ENCODE measurements at places on chromosomes 5 and 9. TPM values are rescaled to one million over a fixed set of nuclear protein-coding genes. Genes with fewer than 3 reads are reported as not detected.

DNA sequence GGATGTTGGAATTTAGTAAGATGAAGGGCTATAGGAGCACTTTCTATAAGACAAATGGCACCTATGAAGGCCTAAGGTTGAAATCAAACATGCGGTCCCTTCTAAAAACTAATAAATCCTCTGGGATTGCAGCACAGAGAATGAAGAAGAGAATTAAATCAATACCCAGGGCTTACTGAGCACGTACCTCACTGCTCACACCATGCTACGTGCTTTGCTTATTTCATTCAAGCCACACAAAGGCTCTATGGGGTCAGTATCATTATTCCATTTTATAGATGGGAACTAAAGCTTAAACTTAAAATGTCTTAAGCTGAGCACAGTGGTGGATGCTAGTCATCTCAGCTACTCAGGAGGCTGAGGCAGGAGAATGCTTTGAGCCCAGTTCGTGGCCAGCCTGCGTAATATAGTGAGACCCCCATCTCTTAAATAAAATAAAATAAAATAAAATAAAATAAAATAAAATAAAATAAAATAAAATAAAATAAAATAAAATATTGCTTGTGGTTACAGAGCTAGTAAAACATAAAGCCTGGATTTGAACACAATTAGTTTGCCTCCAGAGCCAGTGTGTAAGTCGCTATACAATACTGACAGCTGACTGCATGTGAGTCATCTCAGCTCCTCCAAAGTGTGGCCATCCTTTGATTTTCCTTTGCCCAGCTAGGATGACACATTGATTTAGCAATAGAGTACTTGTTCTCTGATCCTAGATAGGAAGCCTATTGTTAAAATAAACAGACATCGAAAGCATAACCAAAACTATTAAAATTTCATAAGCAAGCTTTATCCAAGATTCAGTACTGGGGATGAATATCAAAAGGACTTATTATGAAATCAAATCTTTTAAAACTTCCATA, 20.9 kb upstream of the DPYSL3 start:
- no peak for DNase-seq

DNA sequence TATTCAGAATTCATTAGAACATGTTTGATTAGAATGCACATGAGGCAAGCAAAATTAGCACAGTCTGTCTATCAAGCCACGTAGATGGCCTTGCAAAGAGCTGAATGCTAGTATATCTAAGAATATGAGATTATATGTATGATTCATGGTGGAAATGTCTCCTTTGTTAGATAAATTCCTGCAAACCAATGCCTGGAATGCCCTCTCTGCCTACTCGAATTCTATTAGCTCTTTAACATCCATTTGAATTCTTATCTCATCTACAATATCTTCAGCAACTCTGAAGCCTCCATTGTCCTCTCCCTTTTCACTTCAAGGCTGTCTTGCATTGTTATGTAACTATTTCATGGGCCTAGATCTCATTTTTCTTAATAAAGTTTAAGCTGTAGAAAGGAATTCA, 205.5 kb downstream of the TMC1 start:
- DNase-seq = no peak

DNA sequence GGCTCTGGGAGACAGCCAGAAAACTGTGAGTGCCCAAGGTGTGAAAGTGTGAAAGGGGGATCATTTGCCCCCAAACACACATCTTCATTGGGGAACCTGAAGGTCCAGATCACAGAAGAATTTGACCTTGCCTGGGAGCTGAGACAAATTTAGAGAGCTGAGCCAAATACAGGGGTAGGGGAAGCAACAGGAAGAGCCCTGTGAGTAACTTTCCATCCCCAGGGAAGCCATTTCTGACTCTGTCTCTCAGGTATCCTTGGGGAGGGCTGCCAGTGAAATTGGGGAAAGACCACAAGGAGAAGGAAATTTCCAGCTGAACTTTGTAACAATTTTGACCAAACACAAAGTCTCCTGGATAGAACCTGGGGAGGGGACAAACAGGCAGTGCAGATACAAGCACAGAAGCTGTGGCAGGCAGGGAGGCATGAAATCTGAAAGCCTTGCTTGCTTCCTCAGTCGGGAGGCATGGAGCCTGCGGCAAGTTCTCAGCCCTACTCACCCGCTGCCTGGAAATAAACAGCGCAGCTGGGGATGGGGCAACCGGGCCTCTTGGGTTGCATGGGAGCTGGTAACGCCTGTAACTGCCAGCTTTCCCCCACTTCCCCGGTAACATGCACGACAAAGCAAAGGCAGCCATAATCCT, 31.5 kb upstream of the ZCCHC9 start:
- DNase-seq = no peak

GRCh38 chr5:9927106-9927505, 297.0 kb upstream of the TAS2R1 start:
- DNase-seq = no peak

- DNase-seq = no peak
These were observed 65.1 kb downstream of the WWC1 start for GRCh38 chr5:168356592-168356991.

DNA sequence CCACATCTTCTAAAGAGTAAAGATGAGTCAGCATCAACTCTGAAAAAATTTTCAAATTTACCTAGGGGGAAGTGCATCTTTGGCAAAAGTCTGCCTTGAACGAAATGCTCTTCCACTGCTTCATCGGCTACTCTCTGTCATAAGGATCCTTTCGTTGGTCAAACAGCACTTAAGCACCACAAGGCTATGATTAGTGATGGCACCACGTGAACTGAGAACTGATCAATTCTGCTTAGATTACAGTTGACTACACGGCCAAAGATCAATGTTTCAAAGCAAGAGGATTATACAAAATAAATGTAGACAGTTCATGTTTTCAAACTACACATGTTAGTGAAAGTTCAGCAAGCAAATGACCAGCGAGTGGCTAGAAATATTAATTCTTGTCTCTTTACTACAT, 9.4 kb downstream of the JAKMIP2 start:
- no peak for DNase-seq

DNA sequence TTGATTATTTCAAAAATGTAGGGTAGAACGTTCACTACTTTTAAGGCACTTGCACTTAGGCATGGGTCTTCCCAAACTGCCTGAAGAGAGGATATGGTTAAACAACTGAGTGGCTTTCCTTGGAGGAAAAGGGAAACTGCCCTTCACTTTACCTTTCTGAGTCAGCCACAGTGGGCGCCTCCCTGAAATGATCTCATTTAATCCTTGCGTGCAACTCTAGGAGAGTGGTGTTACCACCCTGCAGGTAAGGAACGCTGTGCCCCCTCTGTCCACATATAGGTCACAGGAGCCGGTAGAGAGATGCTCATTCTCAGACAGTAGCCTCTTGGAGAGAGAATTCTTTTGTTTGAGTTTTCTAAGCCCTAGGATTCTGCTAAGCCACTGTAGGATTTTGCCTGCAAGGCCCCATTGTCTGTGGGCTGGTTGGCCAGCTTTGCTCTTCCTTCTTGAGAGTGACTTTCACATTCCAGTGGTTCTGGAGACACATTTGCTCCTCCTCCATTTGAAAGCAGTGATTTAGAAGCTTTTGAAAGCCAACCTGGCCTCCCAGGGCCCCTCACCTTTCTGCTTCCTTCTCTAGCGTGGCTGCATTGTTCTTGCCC, 110.3 kb upstream of the CTSL start:
- no peak for DNase-seq

Gene ARL10
- total RNA-seq = 9.0 TPM

Gene IFNA16
- not detected for total RNA-seq

Gene TOR4A
- total RNA-seq = 10.9 TPM

Measured in right cardiac atrium (tissue), 5 donors.